Activated B cell treated with CpG ODN at 0.5 μM for 24 hours (primary cell): ENCODE measurements at places on chromosomes 4 and X.
A peak's percentile ranks its signal among the peaks of the same experiment; 100 is the strongest.

DNA sequence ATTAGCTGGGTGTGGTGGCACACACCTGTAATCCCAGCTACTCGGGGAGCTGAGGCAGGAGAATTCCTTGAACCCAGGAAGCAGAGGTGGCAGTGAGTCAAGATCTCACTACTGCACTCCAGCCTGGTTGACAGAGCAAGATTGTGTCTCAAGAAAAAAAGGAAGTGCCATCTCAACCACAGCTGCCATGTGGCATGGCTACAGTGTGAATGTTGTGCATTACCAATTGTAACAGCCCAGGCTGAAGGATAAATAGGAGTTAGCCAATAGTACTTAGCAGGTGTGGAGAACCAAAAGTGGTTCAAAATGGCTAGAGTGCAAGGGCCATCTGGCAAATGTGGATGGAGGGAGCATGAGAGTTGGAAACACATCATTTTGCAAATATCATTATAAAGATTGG, 28.9 kb downstream of the SLC25A5 start:
- no peaks in the 10 kb centered on the region for H3K27me3 ChIP-seq
- H3K4me1 ChIP-seq = peaks cover 24% of the 10 kb centered on the region
- no peak for DNase-seq
- no peaks in the 10 kb centered on the region for H3K36me3 ChIP-seq

- H3K4me1 ChIP-seq = peaks cover 5% of the 10 kb centered on the region
- no peak for DNase-seq
- H3K27ac ChIP-seq = no peak overlapping the region
- H3K27me3 ChIP-seq = no peaks in the 10 kb centered on the region
- H3K36me3 ChIP-seq = no peaks in the 10 kb centered on the region
These were observed 19.5 kb upstream of the PCSK1N start for GRCh38 chrX:48854898-48855297.

GRCh38 chrX:24696294-24696693, 2.6 kb downstream of the POLA1 start:
- no peak overlapping the region for H3K27ac ChIP-seq
- H3K27me3 ChIP-seq = no peaks in the 10 kb centered on the region
- peaks cover 9% of the 10 kb centered on the region for H3K4me1 ChIP-seq
- H3K4me3 ChIP-seq = no peak overlapping the region
- DNase-seq = no peak
- H3K36me3 ChIP-seq = peaks cover 11% of the 10 kb centered on the region

DNA sequence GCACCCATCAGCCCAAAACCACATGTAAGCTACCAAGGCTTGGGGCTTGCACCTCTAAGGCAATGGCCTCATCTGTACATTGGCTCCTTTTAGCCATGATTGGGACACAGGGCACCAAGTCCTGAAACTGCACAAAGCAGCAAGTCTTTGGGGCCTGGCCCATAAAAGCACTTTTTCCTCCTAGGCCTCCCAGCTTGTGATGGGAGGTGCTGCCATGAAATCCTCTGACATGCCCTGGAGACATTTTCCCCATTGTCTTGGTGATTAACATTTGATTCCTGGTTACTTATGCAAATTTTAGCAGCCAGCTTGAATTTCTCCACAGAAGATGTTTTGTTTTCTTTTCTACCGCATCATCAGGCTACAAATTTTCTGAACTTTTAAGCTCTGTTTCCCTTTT, 58.5 kb upstream of the PABPC4L start:
- DNase-seq = no peak
- H3K4me3 ChIP-seq = no peak overlapping the region
- H3K27ac ChIP-seq = no peak overlapping the region
- H3K36me3 ChIP-seq = no peaks in the 10 kb centered on the region

- H3K36me3 ChIP-seq = no peaks in the 10 kb centered on the region
- H3K4me3 ChIP-seq = peak overlapping the region; percentile 45
- DNase-seq = no peak
- H3K4me1 ChIP-seq = peaks cover 45% of the 10 kb centered on the region
These were observed 6.1 kb downstream of the LPAR4 start for GRCh38 chrX:78753571-78753970.

- H3K36me3 ChIP-seq = no peaks in the 10 kb centered on the region
- H3K27ac ChIP-seq = no peak overlapping the region
- peaks cover 7% of the 10 kb centered on the region for H3K27me3 ChIP-seq
- no peak overlapping the region for H3K4me3 ChIP-seq
- no peaks in the 10 kb centered on the region for H3K4me1 ChIP-seq
These were observed 100.5 kb downstream of the CORIN start for GRCh38 chr4:47737326-47737725.

- peaks cover 3% of the 10 kb centered on the region for H3K4me1 ChIP-seq
- H3K27me3 ChIP-seq = no peaks in the 10 kb centered on the region
- no peak overlapping the region for H3K27ac ChIP-seq
- DNase-seq = no peak
- H3K36me3 ChIP-seq = peaks cover 11% of the 10 kb centered on the region
- no peak overlapping the region for H3K4me3 ChIP-seq
These were observed 21.7 kb downstream of the CLOCK start for GRCh38 chr4:55524844-55525571.

GRCh38 chrX:107626916-107627315, 1.4 kb upstream of the PRPS1 start:
- H3K27ac ChIP-seq = no peak overlapping the region
- no peak for DNase-seq
- H3K4me3 ChIP-seq = no peak overlapping the region
- H3K27me3 ChIP-seq = no peaks in the 10 kb centered on the region
- H3K36me3 ChIP-seq = peaks cover 4% of the 10 kb centered on the region

GRCh38 chr4:53656421-53656981, 65.2 kb upstream of the LNX1 start:
- no peaks in the 10 kb centered on the region for H3K36me3 ChIP-seq
- no peaks in the 10 kb centered on the region for H3K27me3 ChIP-seq
- DNase-seq = no peak
- no peak overlapping the region for H3K4me3 ChIP-seq
- H3K4me1 ChIP-seq = peaks cover 4% of the 10 kb centered on the region
- no peak overlapping the region for H3K27ac ChIP-seq

- H3K36me3 ChIP-seq = no peaks in the 10 kb centered on the region
- no peak overlapping the region for H3K4me3 ChIP-seq
- no peaks in the 10 kb centered on the region for H3K27me3 ChIP-seq
- H3K4me1 ChIP-seq = peaks cover 3% of the 10 kb centered on the region
These were observed 76.6 kb downstream of the ARHGAP10 start for GRCh38 chr4:147808447-147808846.

GRCh38 chrX:4661771-4662170, 948.3 kb upstream of the PRKX start:
- no peaks in the 10 kb centered on the region for H3K4me1 ChIP-seq
- no peak overlapping the region for H3K4me3 ChIP-seq
- H3K36me3 ChIP-seq = no peaks in the 10 kb centered on the region
- H3K27ac ChIP-seq = no peak overlapping the region
- no peak for DNase-seq

DNA sequence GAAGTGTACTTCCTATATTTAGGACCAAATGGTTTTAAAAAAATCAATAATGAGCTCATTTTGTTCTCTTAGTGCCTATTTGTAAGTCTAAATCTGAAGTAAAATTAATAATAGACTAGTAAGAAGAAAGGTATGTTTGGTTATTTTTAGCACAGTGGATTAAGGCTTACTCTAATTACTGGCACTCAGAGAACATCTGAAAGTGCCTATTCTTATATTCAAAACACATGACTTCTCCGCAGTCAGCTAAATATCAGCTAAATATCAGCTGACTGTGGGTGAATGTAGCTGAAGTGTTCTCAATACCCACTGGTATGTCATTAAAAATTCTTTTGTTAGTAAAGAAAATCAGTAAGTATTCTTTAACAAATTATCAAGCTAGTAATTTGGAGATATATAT, 6.0 kb downstream of the AP1S2 start:
- no peak overlapping the region for H3K27ac ChIP-seq
- H3K4me3 ChIP-seq = no peak overlapping the region
- DNase-seq = no peak
- H3K27me3 ChIP-seq = no peaks in the 10 kb centered on the region
- peaks cover 54% of the 10 kb centered on the region for H3K36me3 ChIP-seq

GRCh38 chr4:95850161-95850560, 10.3 kb downstream of the PDHA2 start:
- H3K27me3 ChIP-seq = no peaks in the 10 kb centered on the region
- no peaks in the 10 kb centered on the region for H3K36me3 ChIP-seq
- no peaks in the 10 kb centered on the region for H3K4me1 ChIP-seq
- H3K4me3 ChIP-seq = no peak overlapping the region

DNA sequence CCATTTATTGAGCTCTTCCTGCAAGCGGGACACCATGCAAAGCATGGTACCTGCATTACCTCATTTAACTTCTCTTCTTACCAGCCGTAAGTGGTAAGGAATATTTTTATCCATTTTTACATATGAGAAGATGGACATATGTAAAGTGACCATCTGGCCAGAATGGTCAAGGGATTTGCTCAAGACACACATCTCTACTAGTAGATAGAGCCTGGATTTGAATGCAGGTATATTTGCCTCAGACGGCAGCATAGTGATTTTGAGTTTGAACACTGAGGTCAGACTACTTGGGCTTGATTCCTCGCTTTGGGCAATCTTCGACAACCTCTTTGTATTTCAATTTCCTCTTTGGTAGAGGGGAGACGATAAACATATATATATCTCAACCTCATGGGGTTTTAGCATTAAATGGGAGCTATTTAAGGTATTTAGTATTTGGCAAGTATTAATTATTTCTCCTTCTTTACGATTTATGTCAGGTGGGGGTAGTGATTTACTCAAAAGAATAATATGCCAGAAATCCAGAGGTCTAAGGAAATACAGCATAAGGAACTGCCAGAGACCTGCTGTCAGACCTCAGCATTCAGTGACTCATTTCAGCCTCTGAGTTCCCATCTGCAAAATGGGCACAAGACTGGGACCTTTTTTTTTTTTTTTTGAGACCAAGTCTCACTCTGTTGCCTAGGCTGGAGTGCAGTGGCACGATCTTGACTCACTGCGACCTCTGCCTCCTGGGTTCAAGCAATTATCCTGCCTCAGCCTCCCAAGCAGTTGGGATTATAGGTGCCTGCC, 34.6 kb upstream of the CHRNA9 start:
- peaks cover 78% of the 10 kb centered on the region for H3K4me1 ChIP-seq
- H3K27ac ChIP-seq = peak overlapping the region; percentile 95
- no peaks in the 10 kb centered on the region for H3K27me3 ChIP-seq
- no peaks in the 10 kb centered on the region for H3K36me3 ChIP-seq
- H3K4me3 ChIP-seq = peak overlapping the region; percentile 9

DNA sequence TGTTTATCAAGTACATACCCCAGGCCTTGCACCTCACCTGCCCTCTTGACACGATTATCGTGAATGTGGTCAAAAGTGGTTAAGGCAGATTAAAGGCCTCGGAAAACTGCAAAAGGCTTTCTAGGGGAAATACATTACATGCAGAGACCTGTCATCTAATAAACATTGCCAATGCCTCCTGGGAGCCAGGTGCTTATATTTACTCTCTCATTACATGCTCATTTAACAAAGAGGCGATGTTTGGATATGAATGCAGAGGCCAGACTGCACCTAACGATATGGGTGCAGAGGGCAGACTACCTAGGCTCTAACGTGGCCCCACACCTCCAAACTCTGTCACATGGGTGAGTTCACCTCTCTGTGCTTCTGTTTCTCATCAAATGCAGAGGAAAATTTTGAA, 14.5 kb downstream of the CRMP1 start:
- H3K4me1 ChIP-seq = peaks cover 3% of the 10 kb centered on the region
- H3K27me3 ChIP-seq = peaks cover 13% of the 10 kb centered on the region
- H3K36me3 ChIP-seq = no peaks in the 10 kb centered on the region
- H3K4me3 ChIP-seq = no peak overlapping the region
- H3K27ac ChIP-seq = no peak overlapping the region

- no peaks in the 10 kb centered on the region for H3K4me1 ChIP-seq
- DNase-seq = no peak
- H3K4me3 ChIP-seq = no peak overlapping the region
- no peaks in the 10 kb centered on the region for H3K36me3 ChIP-seq
- no peak overlapping the region for H3K27ac ChIP-seq
These were observed 1707.9 kb upstream of the PCDH10 start for GRCh38 chr4:131441004-131441688.

GRCh38 chr4:54877006-54877405, 219.2 kb downstream of the KIT start:
- no peak overlapping the region for H3K27ac ChIP-seq
- no peaks in the 10 kb centered on the region for H3K4me1 ChIP-seq
- no peak overlapping the region for H3K4me3 ChIP-seq
- no peak for DNase-seq

- no peaks in the 10 kb centered on the region for H3K4me1 ChIP-seq
- DNase-seq = no peak
- no peak overlapping the region for H3K27ac ChIP-seq
- no peaks in the 10 kb centered on the region for H3K36me3 ChIP-seq
- H3K4me3 ChIP-seq = no peak overlapping the region
- peaks cover 2% of the 10 kb centered on the region for H3K27me3 ChIP-seq
These were observed 109.4 kb downstream of the DLG3 start for GRCh38 chrX:70554081-70554480.

DNA sequence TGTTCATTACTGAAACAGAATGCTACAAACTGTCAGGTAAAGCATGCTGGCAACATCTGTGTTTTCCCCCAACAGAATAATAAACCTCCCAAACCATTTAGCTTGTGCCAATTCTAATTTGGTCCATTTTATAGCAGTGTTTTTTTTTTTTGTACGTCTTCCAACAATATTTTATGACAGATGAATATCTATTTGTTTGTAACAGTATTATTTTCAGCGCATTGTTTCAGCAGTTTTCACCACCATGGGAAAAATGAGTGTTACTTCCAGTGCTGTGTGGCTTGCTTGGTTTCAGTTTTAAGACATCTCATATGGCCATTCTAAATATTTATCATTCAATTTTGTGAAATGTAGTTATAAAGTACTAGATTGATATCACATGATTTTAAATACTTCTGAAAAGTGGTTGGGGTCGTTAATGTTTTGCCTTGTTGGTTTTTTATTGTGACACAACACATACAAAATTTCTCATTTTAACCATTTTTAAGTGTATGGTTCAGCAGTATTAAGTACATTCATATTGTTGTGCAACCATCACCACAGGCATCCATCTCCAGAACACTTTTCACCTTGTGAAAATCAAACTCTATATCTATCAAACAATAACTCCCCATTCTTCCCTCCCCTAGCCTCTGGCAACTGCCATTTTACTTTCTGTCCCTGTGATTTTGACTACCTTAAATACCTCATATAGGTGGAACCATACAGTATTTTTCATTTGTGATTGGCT, 25.6 kb upstream of the TBC1D19 start:
- H3K4me3 ChIP-seq = no peak overlapping the region
- DNase-seq = no peak
- H3K4me1 ChIP-seq = peaks cover 4% of the 10 kb centered on the region

DNA sequence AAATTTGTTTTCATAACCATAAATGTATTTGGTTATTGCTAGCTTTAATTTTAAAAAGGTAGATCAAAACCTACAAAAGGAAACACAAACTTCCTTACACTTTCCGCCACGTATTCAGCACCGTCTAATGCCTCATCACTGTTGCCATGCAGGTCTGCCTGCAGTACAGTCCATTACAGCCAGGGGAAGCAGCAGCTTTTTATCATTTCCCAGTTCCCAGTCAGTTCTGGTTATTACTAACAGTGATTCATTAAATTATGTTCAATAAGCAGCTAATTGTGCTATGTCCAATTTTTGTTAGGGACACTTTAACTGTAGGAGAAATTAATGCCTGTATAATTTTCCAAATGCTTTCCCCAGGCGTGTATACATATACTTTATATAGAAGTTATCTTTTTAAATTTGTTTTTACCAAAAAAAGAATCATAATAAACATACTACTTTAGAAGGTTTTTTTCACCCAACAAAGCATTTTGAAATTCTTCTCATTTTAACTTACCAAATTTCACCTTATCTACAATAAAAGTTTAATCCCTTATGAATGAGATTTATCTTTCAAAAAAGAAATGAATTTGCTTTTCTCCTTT, 93.3 kb downstream of the ANXA3 start:
- no peaks in the 10 kb centered on the region for H3K36me3 ChIP-seq
- H3K27me3 ChIP-seq = no peaks in the 10 kb centered on the region
- no peak for DNase-seq
- H3K4me3 ChIP-seq = peak overlapping the region; percentile 26
- peaks cover 70% of the 10 kb centered on the region for H3K4me1 ChIP-seq
